ENCODE measurements at places on chromosomes 2 and 18.

DNA sequence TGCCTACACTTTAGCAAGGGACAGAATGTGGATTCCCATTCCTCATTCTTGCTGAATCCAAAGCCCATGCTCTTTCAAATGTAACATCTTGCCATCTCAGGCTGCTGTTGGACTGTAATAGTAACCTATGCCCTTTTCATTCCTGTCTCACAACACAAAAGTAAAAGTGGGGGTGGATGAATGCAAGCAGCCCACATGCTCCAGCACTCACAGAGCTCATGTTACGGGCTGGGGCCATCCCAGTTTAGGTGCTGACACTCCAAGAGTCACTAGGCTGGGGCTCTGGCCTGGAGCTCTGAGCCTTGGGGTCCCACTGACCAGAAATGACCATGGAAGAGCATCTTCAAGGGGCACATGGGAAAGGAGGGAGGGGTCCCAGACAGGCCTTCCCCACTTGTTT lies 47.6 kb downstream of the CCBE1 start:
- DNase-seq: no peak

DNA sequence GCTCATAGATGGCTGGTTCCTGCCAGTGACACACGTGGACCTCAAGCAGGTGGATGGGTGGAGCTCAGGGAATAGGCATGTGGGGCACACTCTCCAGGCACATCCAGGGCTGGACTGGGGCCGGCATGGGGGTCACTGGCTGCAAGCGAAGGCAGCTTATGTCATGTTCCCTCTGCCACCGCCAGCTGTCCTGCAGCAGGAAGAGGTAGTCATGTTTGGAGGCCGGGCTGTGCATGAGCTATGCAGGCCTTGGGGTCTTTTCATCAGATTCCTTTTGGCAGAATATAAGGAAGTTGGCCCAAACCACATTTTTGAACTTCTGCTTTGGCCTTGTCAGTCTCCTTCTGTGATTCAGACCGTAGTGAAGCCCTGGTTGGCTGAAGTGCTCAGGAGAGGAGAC lies 61.5 kb downstream of the AGAP1 start:
- no peak for DNase-seq

- DNase-seq: peak; percentile 45
Observed at GRCh38 chr18:76494231-76495005, 624 bp downstream of the ZNF516 start.

GRCh38 chr18:75309564-75309963 lies 99.0 kb downstream of the TSHZ1 start:
- DNase-seq: no peak

DNA sequence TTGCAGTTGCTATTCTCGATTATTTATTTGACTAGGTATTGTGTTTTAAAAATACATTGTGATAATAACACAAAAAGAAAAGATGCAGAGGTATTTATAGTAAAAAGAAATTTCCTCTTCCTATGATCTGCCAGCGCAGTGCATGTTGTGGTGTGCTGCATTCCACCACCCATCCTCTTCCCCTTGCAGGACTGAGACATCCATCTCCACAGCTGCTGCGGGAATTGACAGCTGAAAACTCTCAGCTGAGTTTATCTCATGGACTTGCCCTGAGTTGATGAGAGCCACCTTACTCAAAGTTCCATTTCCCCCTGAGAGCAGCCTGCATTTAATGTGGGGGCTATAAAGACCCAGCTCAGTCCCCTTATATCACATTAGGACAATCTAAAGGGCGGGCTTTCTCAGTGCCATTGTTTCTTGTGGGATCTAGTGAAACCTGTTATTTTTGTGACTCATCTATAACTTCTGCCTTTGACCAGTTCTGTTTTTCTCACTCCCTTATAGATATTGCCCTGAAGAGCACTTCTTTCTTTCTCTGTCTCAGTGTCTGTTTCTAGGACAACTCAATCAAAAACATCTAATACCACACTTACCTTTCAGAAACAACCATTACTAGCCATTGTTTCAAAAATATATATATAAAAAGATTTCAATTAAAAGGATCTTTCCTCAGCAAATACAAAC lies 698.5 kb downstream of the NR4A2 start:
- peak; percentile 23 for DNase-seq

- DNase-seq: peak; percentile 9
Observed at GRCh38 chr2:29343830-29344229, 228.6 kb downstream of the CLIP4 start.

- peak; percentile 79 for DNase-seq
Observed at GRCh38 chr18:8724452-8724851, 19.1 kb downstream of the MTCL1 start.

- no peak for DNase-seq
Observed at GRCh38 chr18:35436076-35436649, 59.0 kb upstream of the ZNF396 start.

- DNase-seq: no peak
Observed at GRCh38 chr18:35971661-35972196, 750 bp upstream of the RMP24 start.

DNA sequence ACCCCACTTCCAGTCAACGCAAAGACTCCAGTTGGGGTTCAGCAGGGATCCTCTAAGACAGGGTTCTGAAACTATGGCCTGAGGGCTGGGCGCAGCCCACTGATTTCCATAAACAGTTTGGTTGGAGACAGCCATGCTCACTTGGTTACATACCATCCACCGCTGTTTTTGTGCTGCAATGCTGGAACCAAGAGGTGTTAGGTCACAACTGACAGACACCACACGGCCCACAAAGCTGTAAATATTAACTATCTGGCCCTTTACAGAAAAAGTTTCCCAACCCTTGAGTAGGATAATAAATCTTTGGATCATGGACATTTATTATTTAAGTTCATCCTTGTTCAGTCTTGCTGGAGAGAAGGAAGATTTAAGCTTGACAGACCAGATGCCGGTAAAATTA lies 8.4 kb upstream of the CD226 start:
- no peak for DNase-seq

DNA sequence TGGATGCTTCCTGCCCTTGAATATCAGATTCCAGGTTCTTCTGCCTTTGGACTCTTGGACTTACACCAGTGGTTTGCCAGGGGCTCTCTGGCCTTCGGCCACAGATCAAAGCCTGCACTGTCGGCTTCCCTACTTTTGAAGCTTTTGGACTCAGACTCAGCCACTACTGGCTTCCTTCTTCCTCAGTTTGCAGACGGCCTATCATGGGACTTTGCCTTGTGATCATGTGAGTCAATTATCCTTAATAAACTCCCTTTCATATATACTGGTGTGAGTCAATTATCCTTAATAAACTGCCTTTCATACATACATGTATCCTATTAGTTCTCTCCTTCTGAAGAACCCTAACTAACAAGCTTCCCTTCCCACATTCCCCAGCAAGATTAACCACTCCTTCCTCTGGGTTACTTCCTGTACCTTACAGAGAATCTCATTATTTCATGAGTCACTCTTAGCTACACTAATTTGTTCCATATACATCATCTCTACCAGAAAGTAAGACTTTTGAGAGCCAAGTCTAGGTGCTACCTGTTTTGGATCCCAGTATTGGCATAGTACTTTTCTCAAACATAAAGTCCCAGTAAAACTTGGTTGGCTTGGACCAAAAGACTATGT lies 31.3 kb upstream of the LRATD1 start:
- DNase-seq: peak; percentile 69

- DNase-seq: peak; percentile 83
Observed at GRCh38 chr18:49227441-49228165, 232.8 kb downstream of the DYM start.

DNA sequence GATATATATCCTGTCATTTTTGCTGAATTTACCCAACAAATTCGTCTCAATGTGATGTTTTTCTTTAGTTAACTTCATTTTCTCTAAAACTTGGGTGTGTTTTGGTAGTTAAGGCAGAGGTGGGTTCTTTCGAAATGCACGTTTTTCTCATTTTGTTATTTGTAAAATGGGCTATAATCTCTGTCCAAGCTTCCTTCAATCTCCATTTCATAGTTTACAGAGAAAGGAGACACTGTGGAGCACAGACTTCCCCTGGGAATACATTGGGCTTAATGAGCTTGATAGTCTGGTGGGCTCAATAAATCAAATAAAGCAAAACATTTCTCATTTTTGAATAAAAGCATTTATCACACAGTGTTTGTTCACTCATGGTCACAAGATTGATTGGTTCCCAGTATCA lies 145.1 kb downstream of the AGPS start:
- DNase-seq: no peak

DNA sequence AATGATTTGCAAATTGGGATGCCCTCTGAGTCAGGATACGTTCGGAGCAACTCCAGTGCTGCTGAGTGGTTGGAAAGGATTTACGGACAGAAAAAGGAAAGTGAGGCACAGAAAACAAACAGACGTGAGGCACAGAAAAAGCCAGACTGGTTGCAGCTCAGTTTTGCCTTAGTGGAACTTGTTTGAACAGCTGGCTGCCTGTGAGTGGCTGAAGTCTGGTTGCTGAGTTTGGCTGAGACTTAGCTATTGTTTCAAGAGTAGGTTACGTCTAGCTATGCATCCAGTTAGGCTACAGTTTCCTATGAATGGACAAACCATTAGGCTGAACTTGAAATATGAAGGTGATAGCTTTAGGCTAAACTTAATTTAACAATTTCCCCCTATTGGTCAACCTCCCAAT lies 256.6 kb downstream of the VAPA start:
- no peak for DNase-seq

DNA sequence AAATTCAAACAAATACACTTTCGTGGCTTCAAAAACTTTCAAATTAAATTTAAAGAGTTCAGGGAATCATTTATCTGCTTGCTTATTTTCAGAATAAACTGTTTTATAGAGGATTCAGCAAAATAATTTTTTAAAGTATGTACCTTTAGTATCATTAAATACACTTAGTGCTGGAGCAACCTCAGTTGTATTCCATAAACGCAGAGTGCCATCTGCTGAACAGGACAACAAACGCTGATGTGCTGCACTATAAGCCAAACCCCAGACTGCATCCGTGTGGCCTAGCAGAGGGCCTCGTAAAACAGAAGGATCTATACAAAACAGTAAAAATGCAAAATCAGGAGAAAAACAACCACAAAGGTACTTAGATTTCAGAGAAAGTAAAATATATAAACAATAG lies 108.6 kb downstream of the STRN start:
- DNase-seq: no peak

DNA sequence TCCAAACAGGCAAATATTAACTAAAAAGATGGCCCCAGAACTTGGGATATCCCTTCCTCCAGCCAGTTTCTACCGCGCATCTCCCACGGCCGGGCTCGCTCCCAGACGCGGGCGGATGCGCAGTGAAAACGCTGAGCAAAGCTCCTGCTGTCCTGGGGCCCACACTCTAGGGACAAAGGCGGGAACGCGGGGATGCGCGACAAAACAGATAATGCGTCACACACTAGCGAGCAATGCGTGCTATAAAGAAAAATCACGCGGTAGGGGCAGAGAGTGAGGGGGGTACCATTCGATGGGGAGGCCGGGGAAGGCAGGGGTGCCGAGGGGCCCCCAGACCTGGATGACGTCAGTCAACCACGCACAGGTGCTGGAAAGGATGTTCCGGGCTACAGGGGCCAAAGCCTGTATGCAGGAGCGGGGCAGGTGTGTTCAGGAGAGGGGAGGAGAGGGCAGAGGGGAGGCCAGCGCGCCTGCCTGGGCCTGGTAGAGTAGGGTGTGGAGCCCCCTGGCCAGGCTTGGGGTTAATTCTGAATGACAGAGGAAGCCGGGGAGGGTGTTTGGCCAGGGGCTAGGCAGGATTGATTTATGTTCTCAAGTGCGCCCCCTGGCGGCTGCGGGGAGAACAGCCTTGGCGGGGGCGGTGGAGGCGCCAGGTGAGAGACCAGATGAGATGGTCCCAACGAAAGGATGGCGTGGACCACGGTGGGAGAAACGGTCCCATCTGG lies 14.9 kb upstream of the ITM2C start:
- DNase-seq: peak; percentile 45

DNA sequence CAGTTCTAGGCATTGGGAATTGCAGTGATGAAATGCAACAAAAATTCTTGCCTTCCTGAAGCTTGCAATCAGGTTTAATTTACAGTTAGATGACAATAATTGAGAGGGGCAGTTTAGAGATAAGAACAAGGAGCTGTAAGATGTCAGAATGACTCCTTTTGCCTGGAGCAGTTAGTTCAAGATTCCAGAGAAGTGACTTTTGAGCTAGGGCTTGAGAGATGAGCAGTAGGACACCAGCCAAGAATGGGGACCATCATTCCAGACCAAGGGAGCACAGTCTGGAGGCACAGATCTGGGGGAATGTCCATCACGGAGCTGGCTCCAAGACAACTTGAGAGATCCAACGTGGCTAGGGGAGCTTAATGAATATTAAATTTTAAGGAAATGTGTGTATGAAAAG lies 26.8 kb downstream of the CACNB4 start:
- no peak for DNase-seq

GRCh38 chr2:237665713-237666143 lies 38.3 kb downstream of the LRRFIP1 start:
- DNase-seq: no peak

DNA sequence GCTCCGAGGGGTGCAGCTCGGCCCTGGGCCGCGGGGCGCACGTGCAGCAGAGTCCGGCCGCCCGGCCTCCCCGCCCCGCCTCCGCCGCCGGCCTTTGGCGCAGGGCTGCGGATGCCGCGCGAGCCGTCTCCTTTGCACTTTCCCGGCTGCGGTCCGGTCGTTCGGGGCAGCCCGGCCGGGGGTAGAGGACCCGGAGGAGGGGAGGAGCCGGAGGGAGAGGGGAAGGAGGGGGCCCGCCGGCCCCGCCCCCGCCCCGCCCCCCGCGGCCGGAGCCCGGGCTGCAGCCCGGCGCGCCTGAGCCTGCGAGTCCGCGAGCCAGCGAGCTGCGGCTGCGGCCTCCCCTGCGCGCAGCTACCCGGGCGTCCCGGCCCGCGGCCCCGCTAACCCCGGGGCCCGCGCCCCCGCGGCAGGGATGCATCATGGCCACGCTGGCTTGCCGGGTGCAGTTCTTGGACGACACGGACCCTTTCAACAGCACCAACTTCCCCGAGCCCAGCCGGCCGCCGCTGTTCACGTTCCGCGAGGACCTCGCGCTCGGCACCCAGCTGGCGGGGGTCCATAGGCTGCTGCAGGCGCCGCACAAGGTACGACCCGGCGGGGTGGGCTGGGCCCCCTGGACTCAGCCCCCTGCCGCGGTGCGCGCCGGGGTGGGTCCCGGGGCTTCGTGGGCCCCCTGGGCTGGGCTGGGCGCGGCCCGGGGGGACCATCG lies at the start of gene FHOD3:
TSS of gene FHOD3 (plus strand) at position 297 of the 709 bp plus-strand sequence. CDS start at position 420, 123 bp downstream.
- DNase-seq: peak; percentile 30

GRCh38 chr18:61173554-61173953 lies 159.7 kb upstream of the CDH20 start:
- DNase-seq: peak; percentile 41

GRCh38 chr2:227118353-227118752 lies 45.7 kb downstream of the COL4A4 start:
- DNase-seq: no peak
